Activated naive CD4-positive, alpha-beta T cell treated with anti-CD3 and anti-CD28 coated beads, Interleukin-2, amount 50 U/mL, for 72 hours (primary cell): ENCODE measurements at places on chromosomes 1 and 21. TPM values are rescaled to one million over a fixed set of nuclear protein-coding genes. Genes with fewer than 3 reads are reported as not detected.

The IKBKE gene
- total RNA-seq: 4.5 TPM

DNA sequence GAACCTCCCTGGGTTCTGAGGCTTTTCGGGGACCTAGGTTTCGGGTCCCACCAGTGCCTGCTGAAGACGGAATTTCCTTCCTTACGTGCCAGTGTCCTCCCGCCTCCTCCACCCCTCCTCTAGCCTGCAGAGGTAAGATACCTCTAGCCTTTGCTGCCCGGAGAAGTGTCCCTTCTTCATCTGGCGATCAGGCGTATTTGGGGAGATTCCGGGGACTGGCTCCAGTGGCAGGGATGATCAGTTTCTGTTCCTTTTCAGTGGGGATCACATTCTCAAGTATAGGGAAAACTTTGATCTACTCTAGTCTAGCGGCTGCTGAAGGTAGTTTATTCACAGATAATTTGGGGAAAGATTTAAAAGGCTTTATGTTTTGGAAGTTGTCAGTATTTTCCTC lies 674 bp downstream of the CEP350 start:
- DNase-seq: no peak

The PAPPA2 gene
- total RNA-seq: 1.3 TPM

The CDC42 gene
- total RNA-seq: 331 TPM

The RGS13 gene
- not detected for total RNA-seq

The RHOU gene
- 1.1 TPM for total RNA-seq

GRCh38 chr1:230808281-230808872 lies 59.9 kb downstream of the C1orf198 start:
- no peak for DNase-seq

DNA sequence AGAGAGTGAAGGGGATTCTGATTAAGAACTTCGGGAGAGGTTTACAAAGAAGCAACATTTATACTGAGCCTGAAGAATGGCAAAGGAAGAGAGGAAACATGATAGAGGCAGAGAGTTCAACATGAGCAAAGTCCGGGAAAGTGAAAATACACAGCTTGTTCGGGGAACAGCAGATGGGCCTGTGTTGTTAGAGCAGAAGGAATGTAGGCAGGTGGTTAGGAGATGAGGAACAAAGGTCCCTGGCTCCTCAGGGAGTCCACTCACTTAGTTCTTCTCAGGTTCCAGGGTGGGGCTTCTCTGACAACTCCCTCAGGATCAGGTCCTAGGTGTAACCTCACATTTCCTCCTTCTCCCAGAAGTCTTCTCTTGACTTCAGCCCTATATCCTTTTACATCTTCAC lies 5.1 kb upstream of the ZNF326 start:
- no peak for DNase-seq

DNA sequence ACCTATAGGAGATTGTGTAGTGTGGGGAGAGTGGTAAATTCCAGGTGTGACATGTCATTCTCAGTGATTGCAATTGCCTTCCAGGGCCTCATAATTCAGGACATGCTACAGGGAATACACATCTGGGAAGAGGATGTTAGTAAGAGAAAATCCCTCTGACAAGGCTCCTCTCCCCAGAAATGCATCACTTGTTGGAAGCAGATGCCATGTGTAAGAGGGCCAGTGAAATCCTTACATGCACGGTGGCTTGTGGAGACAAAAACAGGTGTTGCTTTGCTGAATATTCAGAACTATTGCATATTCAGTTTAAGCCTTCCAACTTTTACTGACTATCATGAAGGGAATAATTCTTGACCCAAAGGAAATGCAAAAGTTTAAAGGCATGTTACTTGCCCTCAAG lies 503.4 kb downstream of the NEGR1 start:
- no peak for DNase-seq

DNA sequence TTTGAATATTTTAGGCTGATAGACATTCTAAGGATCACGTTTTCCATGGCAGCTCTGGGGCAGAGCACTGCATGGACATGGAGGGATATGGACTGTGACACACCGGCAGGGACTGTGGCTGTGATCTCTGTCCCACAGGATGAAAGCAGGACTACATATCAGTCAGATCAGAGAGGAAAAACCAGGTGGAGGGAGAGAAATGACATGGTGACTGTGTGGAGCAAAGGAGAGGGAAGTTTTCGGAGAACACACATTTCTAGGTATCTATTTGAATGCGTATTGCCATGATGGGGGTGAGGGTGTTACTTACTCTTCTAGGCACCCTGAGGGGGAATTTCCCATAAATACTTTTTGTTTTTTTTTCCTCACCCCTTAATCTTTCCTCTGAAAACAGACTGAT lies 3.2 kb upstream of the CD1C start:
- DNase-seq: no peak

DNA sequence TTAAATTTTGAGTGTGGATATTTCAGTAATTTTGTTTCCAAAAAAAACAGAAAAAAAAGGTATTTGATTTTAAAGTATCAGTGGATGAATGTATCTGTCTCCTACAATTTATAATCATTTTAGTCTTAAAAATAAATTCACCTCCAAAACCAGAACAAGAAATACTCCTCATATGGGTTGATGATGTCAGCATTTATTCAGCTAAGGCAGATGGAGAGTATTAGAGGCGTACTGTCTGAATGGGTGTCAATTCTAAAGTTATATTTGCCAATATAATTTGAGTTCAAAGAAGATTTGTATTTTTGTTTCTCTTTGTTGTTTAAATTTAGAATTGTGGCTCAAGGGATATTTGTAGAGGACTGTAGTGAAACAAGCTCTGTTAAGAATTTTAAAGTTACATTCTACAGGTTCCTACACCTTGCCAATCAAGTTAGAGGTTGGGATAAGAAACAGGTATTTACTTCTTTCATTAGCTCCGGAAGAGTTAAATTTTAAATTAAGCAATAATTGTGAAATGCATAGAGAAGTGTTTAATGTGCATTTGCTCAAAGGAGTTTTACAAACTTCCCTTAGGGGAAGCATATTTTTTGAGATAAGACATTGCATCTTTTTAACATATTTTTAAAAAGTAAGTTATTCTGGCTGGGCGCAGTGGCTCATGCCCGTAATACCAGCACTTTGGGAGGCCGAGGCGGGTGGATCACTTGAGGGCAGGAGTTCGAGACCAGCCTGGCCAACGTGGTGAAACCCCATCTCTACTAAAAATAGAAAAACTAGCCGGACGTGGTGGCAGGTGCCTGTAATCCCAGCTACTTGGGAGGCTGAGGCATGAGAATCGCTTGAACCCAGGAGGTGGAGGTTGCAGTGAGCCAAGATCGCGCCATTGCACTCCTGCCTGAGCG lies 1.2 kb downstream of the PLA2G4A start:
- no peak for DNase-seq

- no peak for DNase-seq
Measured at GRCh38 chr1:10286244-10286643, 75.9 kb downstream of the KIF1B start.

DNA sequence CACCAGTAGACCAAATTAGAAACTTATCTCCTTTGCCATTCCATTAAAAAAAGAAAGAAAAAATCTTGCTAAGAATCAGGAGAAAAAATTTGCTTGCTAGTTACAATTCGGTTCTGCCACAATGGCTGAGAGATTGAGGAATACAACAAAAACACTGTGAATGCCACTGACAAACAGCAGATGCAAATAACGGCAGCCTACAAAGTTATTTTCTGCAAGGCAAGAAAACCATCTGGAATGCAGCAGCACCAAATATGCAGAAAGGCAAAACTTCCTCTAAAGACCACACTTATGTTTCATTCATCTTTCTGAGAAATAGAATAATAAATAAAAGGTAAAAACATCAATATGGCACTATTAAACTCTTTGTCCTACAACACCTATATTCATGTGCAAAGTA lies 75.7 kb downstream of the ENAH start:
- no peak for DNase-seq

GRCh38 chr1:156467385-156467784 lies 33.2 kb downstream of the MEF2D start:
- no peak for DNase-seq

The TMEM82 gene
- not detected for total RNA-seq

DNA sequence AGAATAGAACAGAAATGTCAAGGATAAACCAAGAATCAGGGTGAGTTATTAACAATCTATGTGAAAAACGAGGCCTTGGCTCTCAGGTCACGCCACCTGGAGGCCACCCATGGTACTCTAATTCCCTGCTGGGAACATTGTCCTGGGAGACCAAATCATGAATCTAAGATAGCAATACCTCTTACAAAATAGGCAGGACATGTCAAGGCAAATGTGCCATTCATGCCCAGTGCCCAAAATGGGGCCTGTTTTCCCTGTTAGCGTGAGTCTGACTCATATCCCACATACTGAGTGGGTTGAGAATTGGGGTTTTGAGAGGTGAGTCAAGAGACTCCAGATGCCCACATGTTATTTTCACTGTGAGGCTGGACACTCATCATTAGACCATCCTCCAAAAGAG lies 380.8 kb downstream of the HHIPL2 start:
- DNase-seq: no peak

The FCAMR gene
- total RNA-seq: not detected
